ENCODE measurements at places on chromosomes 11 and 22.

GRCh38 chr22:30272781-30273601 is 6.3 kb upstream of the OSM start:
- peak; percentile 64 for DNase-seq

DNA sequence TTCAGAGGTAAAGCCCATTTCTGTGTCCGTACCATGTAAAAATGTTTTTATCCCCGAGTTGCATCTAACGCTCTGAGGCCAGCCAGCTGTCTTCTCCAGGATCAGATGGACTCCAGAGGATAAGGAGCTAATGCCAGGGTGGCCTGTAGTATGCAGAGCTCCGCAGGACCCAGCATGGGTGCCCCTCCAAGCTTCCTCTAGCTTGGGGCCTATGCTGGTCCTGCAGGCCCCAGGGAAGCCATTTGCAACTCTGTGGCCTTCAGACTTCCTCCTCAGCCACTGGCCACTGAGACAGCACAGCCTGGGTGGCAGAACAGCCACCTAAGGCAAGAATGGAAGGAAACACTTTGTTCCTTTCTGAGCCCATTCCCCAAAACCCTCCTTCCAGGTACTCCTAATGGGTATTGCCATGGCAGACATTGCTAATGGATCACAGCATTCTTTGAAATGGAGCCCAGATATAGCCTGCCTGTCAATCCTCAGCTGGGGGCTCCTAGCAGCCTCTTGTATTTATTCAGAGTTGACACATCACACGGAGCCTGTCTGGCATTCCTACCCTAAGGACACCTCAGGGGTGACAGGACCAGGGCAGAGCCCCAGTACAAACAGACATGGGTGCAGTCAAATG is 4.7 kb downstream of the ADA2 start:
- no peak for DNase-seq

GRCh38 chr22:24695060-24695459 is 79.5 kb downstream of the PIWIL3 start:
- DNase-seq: no peak

DNA sequence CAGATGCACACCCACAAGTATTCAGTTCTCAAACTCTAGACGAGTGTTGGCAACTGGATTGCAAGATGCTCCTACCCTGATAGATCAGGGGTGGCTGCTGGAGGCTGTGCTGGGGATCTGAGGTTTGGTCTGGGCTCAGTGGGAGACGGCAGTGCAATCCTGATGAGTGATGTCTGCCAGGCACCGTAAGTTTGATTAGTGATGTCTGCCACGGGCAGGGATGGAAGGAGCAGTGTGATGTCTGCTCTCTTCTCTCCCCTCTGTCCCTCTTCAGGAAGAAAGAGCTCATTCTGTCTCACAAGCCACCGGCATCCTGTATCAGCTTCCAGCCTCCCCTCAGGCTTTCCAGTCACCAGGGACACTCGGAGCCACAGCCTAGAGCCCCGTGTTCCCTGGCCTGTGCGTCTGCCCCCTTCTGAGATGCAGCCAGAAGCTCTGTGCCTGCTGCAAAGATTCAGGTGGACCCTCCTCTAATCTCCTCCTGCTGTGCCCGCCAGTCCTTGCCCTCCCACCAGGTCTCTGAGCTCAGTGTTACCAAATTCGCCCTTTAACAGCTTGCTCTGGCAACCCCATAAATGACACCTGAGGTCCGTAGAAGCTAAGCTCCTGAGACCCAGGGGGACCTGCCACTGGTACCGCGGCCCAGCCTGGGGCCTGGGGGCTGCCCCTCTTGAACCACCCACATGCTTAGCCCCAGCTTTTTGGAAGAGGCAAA is 19.9 kb downstream of the TP53I11 start:
- no peak for DNase-seq

DNA sequence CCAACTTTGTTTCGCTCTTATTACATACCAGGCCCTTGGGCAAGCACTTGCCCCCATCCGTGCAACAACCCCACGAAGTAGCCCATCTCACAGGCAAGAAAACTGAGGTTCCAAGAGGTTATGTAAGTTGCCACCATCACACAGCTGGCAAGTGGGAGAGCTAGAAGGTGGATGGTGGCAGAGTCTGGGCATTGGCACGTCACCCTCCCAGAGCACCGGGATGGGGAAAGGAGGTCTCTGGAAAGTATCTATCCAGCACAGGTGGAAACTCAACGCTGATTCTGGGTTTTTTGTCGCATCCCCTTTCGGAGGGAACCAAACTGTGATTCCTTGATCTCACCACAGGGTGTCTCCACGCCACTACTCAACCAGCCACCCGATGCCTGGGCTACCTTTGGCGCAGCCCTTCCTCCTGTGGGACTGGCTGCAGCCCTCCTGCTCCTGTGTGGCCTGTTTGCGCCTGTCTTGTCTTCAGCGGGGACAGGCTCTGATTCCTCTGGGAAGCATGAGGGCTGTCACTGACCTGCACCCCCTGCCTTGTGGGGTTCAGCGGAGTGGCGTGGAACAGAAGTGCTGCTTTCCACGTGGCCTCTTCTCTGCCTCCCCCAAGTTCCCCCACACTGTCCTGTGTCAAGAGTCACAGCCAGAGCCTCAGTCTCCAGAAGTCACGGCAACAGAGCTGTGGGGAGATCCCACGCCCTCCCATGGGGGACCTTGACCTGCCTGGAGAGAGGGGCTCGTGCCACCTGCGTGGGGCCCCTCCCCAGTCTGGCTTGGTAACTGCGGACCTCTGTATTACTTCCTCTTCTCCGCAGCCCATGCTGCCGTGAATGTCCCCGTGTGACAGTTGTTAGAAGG is 34.4 kb upstream of the TRIM29 start:
- DNase-seq: peak; percentile 84

DNA sequence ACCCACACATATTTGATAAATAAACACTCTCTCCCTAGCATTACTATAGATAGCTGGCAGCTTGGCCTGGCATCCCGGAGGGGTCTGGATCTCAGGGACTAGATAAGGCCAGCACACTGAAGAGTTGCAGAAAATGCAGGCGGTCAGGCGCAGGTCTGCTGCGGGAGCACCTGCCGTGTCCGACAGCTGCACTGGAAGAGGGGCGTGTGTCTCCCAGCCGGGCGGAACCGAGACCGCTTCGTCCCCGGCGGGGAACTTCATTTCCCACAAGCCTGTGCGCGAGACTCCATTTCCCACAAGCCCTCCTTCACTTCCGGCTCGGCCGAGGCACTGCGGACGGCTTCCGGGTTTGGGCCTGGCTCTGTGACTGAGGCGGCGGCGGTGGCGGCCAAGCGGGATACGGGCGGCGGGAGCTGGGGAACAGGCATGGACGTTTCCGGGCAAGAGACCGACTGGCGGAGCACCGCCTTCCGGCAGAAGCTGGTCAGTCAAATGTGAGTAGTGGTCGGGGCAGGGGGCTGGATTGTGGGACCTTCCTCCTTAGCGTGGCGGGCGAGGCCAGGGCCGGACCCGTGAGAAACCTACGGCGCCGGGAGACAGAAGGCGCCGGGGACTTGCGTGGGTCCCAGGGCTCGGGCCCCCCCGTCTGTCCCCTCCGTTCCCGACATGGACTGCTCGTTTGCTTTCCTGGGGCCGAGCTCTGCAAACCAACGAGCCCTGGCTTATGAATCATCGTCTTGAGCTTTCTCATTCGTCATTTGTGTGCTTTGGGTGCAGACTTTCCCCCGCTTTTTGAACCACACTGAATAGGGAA is at the start of gene MED15:
TSS of gene MED15 (plus strand) at position 358 of the 814 bp plus-strand sequence. CDS start at position 427, 69 bp downstream.
- DNase-seq: peak; percentile 95

GRCh38 chr11:126951465-126951864 is 49.1 kb downstream of the KIRREL3 start:
- DNase-seq: no peak

GRCh38 chr11:128463979-128464378 is 123.4 kb downstream of the ETS1 start:
- DNase-seq: no peak

DNA sequence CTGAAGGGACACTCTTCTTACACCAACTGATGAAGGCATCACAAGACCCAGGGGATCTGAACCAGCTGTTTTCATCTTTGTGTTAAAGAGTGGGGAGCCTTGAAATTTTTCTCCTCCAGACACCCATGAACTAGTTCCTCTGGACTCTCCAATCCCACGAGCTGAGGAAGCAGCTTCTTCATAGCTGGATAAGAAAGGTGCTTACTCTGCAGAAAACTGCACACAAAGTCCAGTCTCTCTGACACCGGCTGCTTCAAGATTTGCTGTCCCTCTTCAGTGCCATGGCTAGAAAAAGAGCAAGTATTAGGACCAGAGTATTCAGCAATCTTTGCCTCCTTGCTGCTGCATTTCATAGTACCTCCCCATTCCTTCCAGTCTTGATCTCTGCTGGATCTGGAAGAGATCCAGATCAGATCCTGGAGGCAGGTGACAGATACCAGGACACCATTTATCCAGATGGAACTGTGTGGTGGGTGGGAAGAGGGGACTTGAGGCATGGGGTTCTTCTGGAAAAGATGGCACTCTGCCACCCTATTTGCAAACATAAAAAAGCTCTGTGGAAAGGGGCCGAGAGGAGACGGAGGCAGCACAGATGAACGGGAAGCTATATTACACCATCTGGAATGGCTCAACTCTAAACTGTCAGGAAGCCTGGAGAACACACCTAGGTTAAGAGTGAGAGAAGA is 25.5 kb downstream of the IL18BP start:
- peak; percentile 23 for DNase-seq

DNA sequence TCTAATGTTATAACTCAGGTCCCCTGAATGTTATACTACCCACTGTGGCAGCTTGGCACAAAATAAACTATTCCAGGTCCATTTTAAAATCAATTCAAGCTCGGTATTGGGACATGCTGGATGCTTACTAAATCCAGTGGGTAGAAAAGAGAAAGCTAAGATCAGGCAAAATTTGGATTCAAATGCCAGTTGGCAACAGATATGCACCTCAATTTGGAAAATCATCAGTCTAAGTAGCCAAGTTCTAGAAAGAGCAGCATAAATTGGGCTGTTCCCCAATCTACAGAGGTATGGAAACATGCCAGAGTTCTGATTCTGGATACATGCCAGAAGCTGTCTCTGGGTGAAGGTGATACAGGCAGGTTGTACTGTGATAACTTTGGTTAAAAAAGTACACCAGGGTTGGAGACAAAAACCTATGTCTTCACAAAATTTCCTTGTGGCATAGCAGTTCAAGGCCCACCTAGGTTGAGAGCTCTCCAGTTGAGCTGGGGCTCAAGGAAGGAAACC is 427.8 kb downstream of the LRRC4C start:
- no peak for DNase-seq

- no peak for DNase-seq
Observed at GRCh38 chr11:107859459-107860239, 1.1 kb upstream of the SLC35F2 start.

- DNase-seq: no peak
Observed at GRCh38 chr22:49879871-49880270, 26.2 kb downstream of the ZBED4 start.

DNA sequence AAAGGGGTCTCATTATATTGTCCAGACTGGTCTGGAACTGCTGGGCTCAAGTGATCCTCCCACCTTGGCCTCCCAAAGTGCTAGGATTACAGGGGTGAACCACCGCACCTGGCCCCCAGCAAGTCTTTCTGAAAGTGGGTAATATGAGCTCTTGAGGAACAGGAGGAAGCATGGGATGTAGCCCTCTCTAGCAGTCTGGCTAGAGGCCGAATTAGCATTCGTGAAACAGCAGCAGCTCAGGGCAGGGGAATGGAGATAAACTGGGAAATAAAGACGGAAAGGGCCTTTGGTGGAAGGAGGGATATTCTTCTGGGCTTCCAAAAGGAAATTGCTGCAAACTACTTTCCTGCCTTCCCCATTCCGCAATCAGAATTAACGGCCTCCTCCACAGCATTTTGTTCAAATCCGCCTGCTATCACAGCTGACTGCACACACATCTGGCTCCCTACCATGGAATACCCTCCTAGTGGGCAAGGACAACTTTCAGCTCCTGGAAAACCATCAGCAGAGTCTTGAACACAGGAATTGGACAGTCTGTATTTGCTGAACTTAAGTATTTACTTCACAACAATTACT is 44.3 kb downstream of the MICAL3 start:
- DNase-seq: no peak

DNA sequence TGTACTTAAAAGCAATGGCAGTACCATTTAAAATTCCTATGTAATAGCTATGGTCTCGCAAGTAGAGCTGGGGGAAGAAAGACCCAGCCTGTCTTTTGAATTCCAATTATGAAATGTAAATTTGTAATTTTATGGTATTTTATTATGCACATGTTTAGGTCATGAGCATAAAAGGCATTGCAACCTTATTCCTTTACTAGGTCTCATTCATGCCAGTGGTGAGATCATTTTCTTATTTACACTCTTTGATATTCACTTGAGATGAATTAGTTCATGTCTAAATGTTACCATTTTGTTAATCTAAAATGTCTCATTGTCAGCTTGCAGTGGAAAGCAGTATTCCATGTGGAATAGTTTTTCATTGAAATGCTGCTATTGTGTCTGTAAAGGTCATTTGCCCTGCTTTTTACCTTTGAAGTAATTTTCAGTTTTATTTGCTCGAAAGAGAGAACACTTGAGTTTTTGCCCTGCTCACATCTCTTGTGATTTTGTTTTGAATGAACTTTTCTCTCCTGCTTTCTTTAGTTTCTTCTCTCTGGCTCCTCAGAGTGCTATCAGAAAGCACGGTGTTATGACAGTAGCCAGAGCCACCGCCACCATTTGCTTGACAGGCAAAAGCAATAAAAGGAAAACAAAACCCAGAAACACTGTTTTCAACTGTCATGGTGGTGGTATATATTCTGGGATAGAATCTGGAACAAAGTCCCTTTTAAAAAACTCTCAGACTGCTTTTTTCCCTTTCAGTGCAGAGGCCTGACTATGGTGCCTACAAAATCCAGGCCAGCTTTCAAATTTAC is 37.2 kb upstream of the RAG2 start:
- DNase-seq: no peak

Data from suppressor macrophage (primary cell).